AG04450 (cell line): ENCODE measurements at places on chromosomes 5 and 9.

GRCh38 chr5:142839711-142840346, 69.7 kb downstream of the ARHGAP26 start:
- no peak for DNase-seq

DNA sequence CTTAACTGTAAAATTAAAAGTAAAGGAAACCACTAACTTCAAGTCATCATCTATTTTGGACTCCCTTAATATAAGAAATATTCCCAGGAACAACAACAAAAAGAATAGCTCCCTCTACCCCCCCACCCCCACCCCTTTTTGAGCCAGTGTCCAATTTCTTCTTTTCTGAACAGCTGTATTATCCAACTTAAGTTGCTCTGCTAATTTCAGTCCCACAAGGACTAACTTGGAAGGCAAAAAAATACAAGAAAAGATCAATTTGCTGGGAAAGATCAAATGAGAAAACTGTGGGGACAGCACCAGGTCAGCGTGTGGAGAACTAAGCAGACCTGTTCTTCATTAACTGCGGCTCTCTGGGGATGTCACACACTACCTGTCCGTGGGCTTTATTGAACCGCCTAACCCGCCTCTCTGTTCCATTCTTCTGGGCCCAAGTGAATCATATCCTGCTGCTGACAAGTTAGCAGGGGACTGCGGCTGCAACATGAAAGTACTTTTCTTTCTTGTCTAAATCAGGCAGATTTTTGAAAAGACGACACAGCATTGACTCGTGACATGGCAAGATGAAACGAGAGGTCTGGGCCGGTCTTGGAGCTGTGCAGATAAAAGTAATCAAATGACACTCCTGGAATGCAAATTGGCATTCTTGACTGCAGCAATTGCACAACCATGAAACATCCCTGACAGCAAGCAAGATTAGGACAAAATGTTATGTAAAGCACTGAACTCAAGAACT, 2.7 kb downstream of the BNC2 start:
- no peak for DNase-seq

DNA sequence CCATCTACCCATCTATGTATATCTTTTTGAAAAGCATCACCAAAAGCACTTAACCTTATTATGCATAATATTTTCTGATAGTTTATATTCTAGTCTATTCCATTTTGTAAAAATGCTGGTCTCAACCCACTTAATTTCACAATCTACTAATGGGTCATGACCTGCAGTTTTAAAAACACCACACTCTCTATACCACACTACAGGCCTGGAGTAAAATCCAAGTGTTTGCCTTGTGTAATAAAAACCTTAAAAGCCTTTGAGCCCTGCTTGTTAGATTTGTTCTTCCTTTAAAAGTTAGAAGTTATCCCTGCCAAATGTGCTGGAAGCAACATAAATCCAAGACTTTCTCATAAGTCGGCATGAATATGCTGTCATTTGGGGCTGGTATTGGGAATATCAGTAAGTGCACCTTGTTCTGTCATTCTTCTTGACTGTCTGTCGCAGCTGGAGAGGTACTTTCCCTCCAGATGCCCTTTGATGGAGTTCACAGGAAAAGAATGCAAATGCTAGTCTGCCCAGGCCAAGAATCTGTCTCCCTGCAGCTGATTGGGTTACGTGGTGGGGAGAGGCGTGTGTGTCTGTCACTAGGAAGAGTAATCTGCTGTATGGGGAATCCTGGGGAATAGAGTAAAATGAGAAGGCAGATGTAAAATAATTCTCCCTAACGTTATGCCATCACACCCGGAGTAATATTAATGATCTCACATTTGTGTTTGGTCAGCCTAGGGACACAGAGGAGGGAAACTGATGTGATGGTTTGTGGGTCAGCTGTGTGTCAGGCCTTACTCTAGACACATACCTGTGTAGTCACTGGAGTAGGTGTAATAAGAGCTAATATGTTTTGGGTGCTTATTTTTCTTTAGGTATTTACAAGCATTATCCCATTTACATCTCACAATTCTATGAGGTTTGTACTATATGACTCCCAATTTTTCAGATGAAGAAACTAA, 79.4 kb downstream of the ZNF366 start:
- no peak for DNase-seq

GRCh38 chr5:116076496-116076895, 8.3 kb upstream of the COMMD10 start:
- DNase-seq: no peak

- no peak for DNase-seq
Observed at GRCh38 chr5:139740992-139741672, 54.5 kb upstream of the PSD2 start.

DNA sequence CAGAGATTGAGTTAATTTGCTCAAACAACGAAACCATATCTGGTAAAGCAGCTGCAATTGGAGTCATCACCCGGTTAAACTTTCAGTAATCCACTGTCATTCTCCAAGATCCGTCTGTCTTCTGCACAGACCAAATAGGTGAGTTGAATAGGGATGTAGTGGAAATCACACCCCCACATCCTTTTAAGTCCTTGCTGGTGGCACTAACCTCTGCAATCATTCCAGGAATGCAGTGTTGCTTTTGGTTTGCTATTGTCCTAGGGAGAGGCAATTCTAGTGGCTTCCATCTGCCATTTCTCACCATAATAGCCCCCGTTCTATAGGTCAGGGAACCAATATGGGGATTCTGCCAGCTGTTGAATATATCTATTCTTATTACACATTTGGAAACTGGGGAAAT, 14.6 kb upstream of the BTF3 start:
- DNase-seq: no peak

DNA sequence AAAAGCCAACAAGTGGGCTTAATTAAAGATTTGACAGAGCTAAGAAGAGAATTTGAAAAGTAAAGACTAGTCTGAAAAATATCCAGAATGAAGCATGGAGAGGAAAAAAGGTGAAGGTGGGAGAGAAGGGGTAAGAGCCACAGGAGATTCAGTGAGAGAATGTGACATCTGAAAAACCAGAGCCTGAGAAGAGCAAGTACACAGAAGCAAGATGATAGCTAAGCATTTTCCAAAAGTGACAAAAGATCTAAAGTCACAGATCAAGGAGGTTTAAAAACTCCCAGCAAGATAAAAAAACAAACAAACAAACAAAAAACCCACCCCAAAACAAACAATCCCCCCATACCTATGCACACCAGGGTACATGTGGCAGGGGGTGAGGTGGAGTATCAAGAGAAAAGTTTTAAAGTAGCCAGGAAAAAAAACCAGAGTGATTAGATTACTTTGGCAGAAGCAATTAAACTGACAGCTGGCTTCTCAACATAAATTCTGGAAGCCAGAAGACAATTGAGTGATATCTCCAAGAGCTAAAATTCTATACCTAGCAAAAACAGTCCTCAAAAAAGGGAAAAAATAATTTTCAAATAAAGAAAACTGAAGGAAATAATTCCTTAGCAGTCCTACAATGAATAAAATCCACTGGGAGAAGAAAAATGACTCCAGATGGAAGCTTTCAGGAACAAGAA, 111.4 kb downstream of the RAPGEF6 start:
- DNase-seq: no peak
